Regular cardiac myocyte (primary cell): ENCODE measurements at places on chromosomes 12 and 14. TPM values are rescaled to one million over a fixed set of nuclear protein-coding genes. Genes with fewer than 3 reads are reported as not detected.

Gene TAS2R7
- total RNA-seq = under 0.01 TPM in 1 of 2 replicates, not detected in the other

Gene OVCH1
- under 0.01 and 0.28 TPM in 2 replicates for total RNA-seq

Gene FAM186B
- 0.19 and 0.28 TPM in 2 replicates for total RNA-seq

Gene ARMH4
- 0.96 and 5.1 TPM in 2 replicates for total RNA-seq

Gene FGF6
- not detected in 2 replicates for total RNA-seq

Gene CEBPE
- total RNA-seq = not detected in 2 replicates

Gene PLA2G1B
- total RNA-seq = not detected in 2 replicates

Gene TSPAN19
- not detected in 2 replicates for total RNA-seq

Gene MSRB3
- 40.6 and 44.5 TPM in 2 replicates for total RNA-seq

Gene MMP17
- 8.5 and 15.0 TPM in 2 replicates for total RNA-seq

Gene PIWIL1
- not detected in 2 replicates for total RNA-seq

Gene TAS2R10
- under 0.01 and 0.19 TPM in 2 replicates for total RNA-seq

Gene IRAK3
- total RNA-seq = 3.5 and 18.3 TPM in 2 replicates

Gene MYRFL
- total RNA-seq = under 0.01 TPM in 2 replicates

Gene RNASE7
- not detected in 2 replicates for total RNA-seq

Gene CCDC177
- total RNA-seq = under 0.01 TPM in 2 replicates

Gene TMEM229B
- total RNA-seq = under 0.01 and 4.5 TPM in 2 replicates

Gene TMBIM4
- 78.9 and 92.8 TPM in 2 replicates for total RNA-seq

Gene WSCD2
- total RNA-seq = not detected in 2 replicates

Gene PIP4P1
- 12.1 and 22.8 TPM in 2 replicates for total RNA-seq

Gene KRT82
- total RNA-seq = not detected in 2 replicates

Gene SCNN1A
- 0.58 and 1.4 TPM in 2 replicates for total RNA-seq

Gene LRTM2
- not detected in 2 replicates for total RNA-seq

Gene MYF5
- total RNA-seq = not detected in 2 replicates

Gene PTGER2
- 2.8 and 5.2 TPM in 2 replicates for total RNA-seq

Gene DEGS2
- total RNA-seq = under 0.01 and 0.28 TPM in 2 replicates

Gene ACRBP
- total RNA-seq = under 0.01 TPM in 1 of 2 replicates, not detected in the other

Gene KSR2
- not detected in 2 replicates for total RNA-seq

Gene ZNF10
- 6.9 and 14.1 TPM in 2 replicates for total RNA-seq

Gene PLD4
- total RNA-seq = under 0.01 TPM in 1 of 2 replicates, not detected in the other

Gene E2F7
- total RNA-seq = 18.6 and 28.6 TPM in 2 replicates

Gene PROX2
- total RNA-seq = not detected in 2 replicates

Gene CMA1
- not detected in 2 replicates for total RNA-seq

Gene ALX1
- total RNA-seq = not detected in 2 replicates

Gene FZD10
- total RNA-seq = not detected in 2 replicates

Gene DPY19L2
- 1.9 and 5.1 TPM in 2 replicates for total RNA-seq

Gene LPCAT3
- total RNA-seq = 5.9 and 9.2 TPM in 2 replicates

Gene PRB2
- total RNA-seq = not detected in 2 replicates

Gene KRT6C
- not detected in 2 replicates for total RNA-seq

Gene VWF
- total RNA-seq = 4.4 and 6.5 TPM in 2 replicates

Gene RAB5B
- total RNA-seq = 42.2 and 43.1 TPM in 2 replicates

Gene CDH24
- 6.2 and 10.2 TPM in 2 replicates for total RNA-seq

Gene EPYC
- total RNA-seq = not detected in 2 replicates

Gene COL2A1
- total RNA-seq = under 0.01 TPM in 2 replicates
